ENCODE measurements at places on chromosomes 5 and 9. TPM values are rescaled to one million over a fixed set of nuclear protein-coding genes. Genes with fewer than 3 reads are reported as not detected.

DNA sequence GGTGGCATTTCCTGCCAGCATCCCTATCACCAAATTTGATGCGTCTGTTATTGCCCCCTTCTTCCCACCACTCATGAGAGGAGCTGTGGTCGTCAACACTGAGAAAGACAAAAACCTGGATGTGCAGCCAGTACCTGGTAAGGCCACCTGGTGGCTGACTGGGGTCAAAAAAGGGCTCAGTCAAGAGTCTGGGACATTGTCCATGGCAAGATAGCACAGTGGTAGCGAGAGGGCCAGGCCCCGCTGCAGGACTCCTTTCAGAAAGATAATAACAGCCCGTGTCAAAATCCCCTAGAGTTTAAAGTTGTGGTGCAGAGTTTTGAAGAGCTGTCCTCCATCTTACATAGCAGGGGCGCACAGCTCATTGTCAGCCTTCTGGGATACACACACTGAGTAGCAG lies 40.8 kb downstream of the CSF1R start:
- peaks cover 32% of the 10 kb centered on the region for H3K4me1 ChIP-seq
- H3K4me3 ChIP-seq = no peak overlapping the region
- peaks cover 70% of the 10 kb centered on the region for H3K36me3 ChIP-seq
- no peak for DNase-seq
- no peaks in the 10 kb centered on the region for H3K27me3 ChIP-seq

GRCh38 chr9:85871008-85871407 lies 69.9 kb upstream of the NAA35 start:
- no peak for DNase-seq
- H3K27ac ChIP-seq = no peak overlapping the region
- no peaks in the 10 kb centered on the region for H3K4me1 ChIP-seq
- no peaks in the 10 kb centered on the region for H3K27me3 ChIP-seq

DNA sequence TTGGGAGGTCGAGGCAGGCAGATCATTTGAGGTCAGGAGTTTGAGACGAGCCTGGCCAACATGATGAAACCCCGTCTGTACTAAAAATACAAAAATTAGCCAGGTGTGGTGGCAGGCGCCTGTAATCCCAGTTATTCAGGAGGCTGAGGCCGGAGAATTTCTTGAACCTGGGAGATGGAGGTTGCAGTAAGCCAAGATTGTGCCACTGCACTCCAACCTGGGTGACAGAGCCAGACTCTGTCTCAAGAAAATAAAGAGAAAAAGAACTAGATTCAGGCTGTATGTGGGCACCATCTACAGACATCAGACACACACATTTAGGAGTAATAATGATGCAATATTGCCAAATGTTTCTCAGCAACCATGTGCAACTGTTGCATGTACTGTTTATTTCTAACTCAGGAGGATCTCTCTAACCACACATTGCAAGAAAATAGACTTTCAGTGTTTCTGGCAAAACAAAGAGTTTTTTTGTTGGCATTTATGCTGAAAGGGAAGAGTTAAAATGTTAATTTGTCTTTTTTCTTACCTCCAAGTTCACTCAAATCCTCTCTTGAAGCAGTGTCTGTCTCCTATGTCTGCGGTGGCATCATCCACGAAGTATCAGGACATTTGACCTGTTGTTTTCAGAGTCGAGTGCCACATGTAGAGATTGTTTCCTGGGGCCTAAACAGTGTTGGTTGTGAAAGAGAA lies 5.1 kb upstream of the ORM1 start:
- H3K36me3 ChIP-seq = no peaks in the 10 kb centered on the region
- DNase-seq = peak; percentile 63
- H3K27me3 ChIP-seq = no peaks in the 10 kb centered on the region

FAM151B gene
- polyA plus RNA-seq = 2.6 TPM

EIF4EBP3 gene
- 14.5 TPM for polyA plus RNA-seq

DNA sequence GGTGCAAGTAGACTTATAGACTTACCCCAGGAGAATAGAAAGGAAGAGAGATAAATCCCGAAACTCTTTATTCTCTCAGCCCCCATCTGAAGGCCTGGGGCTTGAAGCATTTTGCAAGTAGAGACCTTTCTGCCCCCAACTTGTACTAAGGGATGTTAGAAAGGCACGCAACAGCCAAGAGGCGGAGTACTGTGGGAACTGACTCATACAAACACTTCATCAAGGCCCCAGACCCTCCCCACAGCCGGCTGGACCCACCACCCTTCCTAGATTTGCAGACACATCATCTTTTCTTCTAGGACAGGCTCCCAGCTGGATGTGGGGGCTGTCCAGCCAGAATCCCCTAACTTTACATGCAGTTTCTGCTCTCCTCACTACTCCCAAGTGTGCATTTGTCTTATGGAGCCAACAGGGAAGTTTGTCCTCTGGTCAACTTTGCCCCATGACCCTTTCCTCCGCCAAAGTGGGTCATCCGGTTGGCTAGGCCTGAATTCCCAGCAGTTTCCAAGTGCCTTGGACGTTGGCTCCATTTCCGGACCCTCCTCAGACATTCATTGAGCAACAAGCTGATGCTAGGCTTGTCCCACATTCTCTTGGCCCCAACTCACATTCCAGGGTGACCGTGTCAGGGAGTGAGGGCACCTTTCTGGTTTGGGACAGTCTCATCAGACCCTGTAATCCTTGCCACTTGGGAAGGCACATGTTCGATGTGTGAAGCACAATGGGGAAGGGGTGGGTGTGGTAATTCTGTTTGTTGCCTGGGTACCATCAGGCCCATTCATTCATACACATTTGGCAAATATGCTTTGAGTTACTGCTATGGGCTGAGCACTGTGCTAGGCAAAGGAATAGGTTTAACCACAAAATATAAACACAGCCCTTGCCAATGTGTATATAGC lies 64.6 kb downstream of the ABLIM3 start:
- H3K4me1 ChIP-seq = peaks cover 39% of the 10 kb centered on the region
- DNase-seq = peak; percentile 62
- H3K36me3 ChIP-seq = peaks cover 10% of the 10 kb centered on the region
- H3K27ac ChIP-seq = peak overlapping the region; percentile 44

PTPDC1 gene
- polyA plus RNA-seq = 4.5 TPM

PCDHGA11 gene
- 15.3 TPM for polyA plus RNA-seq

DNA sequence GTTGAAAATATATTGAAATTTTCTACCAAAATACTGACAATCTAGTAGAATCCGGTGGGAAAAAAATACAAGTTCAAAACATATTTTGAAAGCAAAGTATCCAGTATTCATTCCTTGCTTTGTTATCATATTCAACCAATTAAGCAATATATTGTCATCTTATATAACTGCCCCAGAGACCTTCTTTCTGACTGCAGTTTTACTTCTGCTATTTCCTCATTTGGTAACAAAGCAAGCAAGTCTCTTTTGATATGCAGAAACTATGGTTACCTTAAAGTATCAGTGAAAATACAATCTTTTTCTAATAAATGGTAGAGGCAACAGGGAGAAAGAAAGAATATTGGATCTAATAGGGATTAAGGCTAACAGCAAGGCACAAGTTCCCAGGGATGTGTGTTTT lies 663.7 kb upstream of the MEF2C start:
- H3K36me3 ChIP-seq = no peaks in the 10 kb centered on the region
- no peaks in the 10 kb centered on the region for H3K27me3 ChIP-seq
- DNase-seq = no peak
- H3K4me1 ChIP-seq = no peaks in the 10 kb centered on the region
- no peak overlapping the region for H3K27ac ChIP-seq
